ENCODE measurements at places on chromosomes 3 and 15.

GRCh38 chr15:90101130-90101968 lies 919 bp downstream of the IDH2 start:
- DNase-seq, result peak; percentile 60

- no peak for DNase-seq
These were observed 921 bp downstream of the FBXL2 start for GRCh38 chr3:33278163-33278562.

DNA sequence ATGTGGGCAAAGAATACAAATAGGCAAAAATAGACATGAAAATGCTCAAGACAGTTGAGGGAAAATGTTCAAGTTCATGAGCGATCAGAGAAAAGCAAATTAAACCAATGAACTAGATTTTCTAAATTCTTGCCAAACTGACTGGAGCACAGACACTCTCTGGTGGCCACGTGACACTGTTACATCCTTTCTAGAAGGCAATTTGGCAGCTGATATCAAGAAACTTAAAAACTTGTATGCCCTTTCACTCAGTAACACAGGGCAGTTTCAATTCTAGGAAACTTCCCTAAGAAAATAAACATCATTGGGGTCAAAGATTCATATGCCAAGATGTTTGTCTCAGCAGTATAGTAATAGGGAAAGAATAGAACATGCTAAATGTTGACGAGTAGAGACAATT lies 52.2 kb downstream of the ABHD5 start:
- DNase-seq, result no peak

DNA sequence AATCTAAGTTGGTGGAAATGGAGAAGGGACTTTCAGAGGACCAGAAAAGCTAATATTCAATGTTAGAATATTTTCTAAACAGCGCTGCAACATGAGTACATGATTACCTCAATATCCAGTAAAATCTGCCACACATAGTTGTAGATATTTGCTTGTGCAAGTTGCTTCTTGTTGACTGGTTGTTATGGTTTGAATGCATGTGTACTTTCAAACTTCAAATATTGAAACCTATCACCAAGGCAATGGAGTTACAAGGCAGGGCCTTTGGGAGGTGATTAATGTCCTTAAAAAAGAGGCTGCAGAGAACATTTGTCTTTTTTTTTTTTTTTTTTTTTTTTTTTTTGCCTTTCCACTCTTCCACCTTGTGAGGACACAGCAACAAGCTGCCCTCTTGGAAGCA lies 49.9 kb downstream of the TMCO5A start:
- DNase-seq, result no peak

DNA sequence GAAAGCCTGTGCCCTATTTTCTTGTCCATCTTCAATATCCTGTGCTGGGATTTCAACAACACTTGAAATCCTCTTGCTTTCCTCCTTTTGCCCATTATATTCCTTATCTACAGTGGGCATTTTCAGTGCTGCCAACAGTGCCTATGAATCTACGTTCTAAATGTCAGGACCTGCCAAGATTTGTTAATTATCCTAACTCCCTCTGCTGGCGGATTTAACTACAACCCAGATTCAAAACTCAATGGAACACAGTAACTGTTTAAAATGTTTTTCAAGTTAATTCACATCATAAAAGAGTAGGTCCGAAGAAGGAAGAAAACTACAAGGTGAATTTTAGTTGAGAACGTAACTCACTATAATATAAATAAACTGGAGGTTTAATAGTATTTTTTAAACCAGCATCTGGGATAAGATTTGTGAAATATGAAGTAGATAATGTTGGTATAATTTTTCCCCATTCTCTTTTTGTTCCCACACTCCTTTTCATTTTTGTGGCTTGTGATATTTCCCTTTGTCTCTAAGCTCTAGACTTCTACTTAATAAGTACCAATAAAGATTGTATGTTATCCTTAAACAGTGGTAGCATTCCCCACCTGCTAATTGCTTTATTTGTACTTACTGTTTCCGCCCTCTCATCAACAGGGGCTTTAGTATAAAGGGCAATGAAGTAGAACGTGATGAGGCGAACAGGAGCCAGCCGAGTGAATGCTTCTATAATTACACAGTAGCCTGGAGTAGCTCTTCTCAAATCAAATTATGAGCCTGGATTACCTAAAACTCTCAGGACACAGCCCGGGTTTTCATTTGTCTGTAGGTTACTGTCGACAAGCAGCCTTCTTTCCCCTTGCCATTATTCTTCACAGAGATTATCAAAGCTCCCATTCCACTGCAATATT lies 302.5 kb upstream of the ATP11B start:
- DNase-seq, result no peak

DNA sequence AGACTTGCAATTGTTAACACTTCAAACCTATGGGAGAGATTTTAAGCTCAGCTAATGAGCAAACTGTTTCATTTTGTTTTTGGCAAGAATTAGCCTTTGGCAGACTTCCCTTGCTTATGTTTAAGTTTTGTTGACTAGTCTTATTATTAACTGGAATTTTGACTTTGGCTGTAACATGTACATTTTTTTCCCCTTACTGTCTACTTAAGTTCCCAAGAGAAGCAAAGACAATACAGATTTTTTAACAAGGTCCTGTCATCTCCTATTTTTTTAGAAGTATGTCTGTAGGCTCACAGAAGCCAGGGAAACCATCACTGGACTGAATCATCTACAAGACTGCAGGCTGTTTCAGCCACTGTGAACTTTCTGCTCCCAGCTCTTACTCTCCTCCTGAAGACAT lies 74.3 kb downstream of the DGKG start:
- no peak for DNase-seq

All from stimulated activated CD8-positive, alpha-beta memory T cell treated with anti-CD3 and anti-CD28 coated beads, Interleukin-4, amount 100 ng/mL, for 48 hours (primary cell).